ENCODE measurements at places on chromosomes 3 and 15.

DNA sequence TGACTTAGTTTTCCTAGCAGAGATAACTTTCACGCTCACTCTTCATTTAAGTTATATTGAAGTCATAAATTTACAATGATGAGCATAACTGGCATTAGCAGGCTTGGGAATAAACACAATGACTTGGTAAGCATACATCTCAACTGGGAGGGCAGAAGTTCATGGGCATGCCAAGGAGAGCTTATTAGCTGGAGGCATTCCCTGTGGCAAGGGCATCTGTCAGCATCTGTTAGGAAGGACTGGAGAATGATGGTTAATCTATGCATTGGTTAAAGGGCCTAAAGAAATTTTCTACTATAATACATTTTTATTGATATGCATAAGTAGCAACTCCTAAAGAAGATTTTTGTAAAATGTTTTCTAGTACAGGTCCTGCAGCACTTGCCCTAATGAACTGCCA is 52.4 kb downstream of the NEK11 start:
- DNase-seq = no peak

DNA sequence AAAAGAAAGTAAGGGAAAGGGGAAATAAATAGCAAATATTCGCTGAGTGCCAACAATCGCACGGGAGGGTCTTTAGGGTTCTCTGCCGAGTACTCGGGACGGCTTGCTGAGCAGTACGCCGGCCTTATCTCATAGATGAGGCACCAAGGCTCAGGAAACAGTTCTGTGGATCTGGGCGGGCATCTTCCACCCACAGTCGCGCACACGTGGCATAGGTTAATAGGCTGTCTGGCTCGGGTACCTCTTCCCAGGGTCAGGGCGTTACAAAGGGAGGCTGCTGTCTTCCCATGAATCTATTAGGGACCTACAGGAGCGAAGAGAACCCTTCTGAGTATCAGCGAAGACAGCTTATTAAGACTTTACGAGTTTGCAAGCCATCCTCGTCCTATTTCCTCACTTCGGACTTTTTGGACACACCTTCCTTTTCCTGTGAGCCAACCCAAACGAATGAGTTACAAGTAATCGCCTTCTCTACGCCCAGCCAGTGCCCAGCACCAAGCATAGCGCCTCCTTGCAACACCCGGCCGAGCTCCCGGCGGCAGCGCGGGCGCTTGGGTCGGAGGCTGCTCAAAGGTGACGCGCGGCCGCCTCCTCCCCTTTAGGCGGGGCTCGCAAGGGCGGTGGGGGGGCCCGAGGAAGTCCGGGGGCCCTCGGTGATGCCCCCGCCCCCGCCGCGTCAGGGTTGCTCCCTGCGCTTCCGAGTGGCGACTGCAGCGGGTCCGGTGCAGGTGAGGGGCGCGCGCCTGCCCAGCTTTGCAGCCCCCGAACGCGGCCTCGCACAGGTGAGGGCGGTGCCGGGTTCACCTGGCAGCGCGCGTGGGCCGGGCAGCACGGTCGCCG is at the start of gene MCTP2:
Gene MCTP2, plus strand, starts transcription at position 679 of the 840 bp plus-strand sequence. CDS start 66,705 bp downstream, outside the sequence.
- DNase-seq = peak; percentile 67

- no peak for DNase-seq
Measured at GRCh38 chr3:53493963-53494791, at the start of gene CACNA1D. Gene CACNA1D, plus strand, starts transcription at chr3:53494611. Its CDS starts 556 bp downstream, at chr3:53495167.

- DNase-seq = no peak
Measured at GRCh38 chr3:154758109-154758868, 321.8 kb upstream of the MME start.

- DNase-seq = no peak
Measured at GRCh38 chr3:123347205-123347604, 101.7 kb downstream of the ADCY5 start.

- no peak for DNase-seq
Measured at GRCh38 chr3:44509393-44509921, 32.0 kb upstream of the ZNF445 start.

GRCh38 chr3:111047042-111047441 is 24.6 kb upstream of the NECTIN3 start:
- no peak for DNase-seq

- no peak for DNase-seq
Measured at GRCh38 chr3:20322085-20322484, 136.1 kb upstream of the SGO1 start.

DNA sequence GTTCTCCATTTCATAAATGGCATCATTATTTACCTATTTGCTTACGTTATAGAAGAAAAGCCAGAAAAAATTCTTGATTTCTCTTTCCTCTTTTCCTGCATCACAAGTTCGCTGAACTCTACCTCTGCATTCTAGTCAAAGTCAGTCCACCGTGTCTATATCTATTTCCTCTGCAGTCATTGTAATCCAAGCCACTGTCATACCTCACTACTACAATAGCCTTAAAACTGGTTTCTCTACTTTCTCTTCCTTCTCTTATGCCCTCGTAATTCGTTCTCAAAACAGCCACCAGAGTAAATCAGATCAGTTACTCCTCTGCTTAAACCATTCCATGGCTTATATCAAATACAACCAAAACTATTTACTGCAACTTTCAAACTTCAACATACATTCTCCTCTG is 13.4 kb upstream of the FAM81A start:
- DNase-seq = no peak

GRCh38 chr3:27594096-27594690 is 110.0 kb upstream of the SLC4A7 start:
- no peak for DNase-seq

DNA sequence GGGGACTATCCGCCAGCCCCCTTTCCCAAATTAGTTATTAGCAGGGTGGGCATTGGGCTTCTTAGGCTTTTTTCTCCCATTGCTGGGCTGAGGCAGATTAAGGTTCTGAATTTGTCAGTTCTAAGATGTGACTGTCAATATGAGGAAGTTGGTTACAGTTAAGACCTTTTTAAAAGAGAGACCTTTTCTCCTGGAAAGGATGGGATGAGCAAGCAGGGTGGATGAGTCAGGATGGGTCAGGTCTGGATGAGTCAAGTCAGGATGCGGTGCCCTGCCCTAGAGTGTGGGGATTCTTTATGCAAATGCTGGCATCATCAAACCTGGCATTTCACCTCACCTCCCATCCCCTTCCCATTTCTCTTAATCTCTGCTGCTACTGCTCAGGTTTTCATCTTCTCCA is 1.9 kb downstream of the AEN start:
- no peak for DNase-seq

- DNase-seq = no peak
Measured at GRCh38 chr3:55320928-55321327, 166.2 kb downstream of the WNT5A start.

DNA sequence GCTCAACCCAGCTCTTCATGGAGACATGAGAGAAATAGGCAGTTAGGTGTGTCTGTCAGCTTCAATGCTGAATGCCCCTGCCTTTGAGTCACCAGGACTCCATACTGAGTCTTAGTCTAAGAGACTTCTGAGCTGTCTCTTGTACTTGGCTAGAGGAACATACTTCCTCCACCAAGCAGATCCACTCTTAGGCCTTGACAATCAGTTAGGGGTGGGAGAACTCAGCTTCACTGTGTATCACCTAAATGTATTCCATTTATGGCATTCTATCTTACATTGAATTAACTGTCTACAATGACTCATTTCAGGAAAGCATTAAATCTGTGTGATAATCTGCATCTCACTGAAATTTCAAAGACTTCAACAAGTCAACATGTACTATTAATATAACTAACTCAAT is 66.0 kb downstream of the STAC start:
- no peak for DNase-seq

DNA sequence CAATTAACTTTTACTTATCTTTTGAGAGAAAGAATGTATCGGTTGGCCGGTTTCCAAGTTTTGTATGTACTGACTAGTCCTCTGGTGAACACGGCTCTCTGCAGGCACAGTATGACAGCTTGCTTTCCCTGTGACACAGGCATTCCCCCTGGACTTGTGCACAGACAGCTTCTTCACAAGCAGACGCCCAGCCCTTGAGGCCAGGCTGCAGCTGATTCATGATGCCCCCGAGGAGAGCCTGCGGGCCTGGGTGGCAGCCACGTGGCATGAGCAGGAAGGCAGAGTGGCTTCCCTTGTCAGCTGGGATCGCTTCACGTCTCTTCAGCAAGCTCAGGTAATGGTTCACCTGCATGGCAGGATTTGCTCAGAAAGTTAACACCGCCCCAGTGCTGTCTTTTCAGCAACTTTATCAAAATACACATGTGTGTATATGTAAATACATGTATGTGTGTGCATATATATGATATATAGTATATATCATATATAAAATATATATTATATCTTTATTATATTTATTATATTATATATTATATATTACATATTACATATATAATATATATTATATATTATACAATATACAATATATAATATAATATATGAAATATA is 25.5 kb downstream of the FAN1 start:
- DNase-seq = no peak

- DNase-seq = no peak
Measured at GRCh38 chr3:123282461-123282860, 80.7 kb downstream of the SEC22A start.

DNA sequence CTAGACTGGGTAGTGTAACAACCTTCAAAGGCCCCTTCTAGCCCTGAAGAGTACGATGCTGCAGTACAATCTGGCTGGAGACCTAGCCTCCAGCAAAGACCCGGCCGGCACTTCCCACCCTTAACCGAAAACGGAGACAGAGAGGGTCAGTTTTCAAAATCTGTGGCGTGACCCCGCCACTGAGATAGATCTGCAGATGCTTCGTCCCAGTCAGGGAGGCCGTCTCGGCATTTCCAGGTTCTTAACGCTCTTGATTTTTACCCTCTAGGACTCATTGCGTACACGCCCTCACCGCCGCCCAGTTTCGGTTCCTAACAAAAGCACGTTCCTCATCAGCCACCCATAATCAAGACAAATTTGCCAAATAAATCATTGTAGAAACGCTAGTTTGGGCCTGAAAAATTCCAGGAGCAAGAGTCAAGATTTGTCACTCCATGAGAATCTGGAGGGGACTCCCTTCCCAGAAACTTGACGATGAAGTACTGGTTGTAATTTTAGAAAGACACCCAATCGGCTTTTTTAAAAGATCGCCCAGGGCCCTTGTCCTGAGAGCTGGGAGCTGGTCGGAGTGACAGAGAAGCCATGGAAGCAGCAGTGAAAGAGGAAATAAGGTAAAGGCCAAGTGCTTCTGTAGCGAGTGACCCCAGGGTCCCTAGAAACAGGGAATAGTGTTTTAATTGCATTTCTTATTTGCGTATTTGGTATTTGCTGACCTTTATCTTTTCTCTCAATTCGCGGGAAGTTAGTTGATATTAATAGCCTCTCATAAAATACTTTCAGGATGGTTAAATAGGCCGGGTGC is 868 bp upstream of the TMEM87A start:
- DNase-seq = peak; percentile 13

- DNase-seq = no peak
Measured at GRCh38 chr3:149494022-149494758, 19.7 kb downstream of the TM4SF4 start.

DNA sequence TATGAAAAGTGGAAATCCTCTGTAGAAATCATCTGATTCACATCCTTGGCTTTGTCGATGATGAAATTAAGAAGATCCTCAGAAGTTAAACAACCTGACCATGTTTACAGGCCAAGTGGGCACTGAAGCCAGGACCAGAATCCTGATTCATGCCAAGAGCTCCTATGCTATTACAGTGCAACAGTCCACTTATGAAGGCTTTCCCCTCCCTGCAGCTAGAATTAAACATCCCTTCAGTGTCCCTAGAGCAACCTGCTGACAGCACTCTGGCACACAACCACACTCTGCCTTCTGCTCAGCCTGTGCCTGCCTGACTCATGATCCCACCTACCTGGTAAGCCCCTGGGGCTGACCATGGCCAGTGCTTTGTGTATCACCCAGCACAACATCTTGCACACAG is 33.8 kb downstream of the TXNRD3 start:
- DNase-seq = no peak

DNA sequence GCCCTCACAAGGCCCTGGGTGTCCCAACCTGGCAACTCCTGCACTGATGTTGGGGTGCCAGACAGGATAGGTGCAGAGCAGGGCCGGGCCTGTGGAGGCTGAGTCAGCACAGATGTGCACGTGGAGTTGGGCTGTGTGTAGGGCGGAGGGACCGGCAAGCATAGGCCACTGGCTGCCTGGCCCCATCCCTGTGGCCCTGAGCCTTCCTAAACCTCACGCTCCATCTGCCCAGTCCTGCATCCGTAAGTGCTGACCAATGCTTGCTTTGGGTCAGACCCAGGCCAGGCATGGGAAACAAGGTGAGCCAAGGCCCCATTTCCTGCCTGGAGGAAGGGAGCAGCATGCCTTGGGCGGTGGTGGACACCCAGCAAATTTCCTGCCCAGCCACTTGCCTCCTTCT is 5.8 kb upstream of the IQSEC1 start:
- no peak for DNase-seq

DNA sequence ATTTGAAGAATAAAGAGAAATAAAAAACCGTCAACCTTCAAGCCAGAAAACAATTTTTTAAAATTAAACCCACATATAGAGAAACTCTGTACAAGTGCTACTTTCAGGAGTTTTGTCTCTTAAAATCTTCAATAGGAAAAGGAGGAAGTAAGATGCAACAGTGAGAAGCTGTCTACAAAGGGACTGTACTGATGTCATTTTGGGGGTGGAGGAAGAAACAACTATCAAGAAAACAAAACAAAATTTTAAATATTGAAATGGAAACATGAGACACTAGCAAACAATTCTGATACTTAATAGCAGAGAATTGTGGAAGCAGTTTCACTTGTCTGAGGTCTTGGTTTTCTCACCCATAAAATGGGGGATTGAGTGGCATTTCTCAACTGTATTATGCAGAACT is 84.4 kb downstream of the SLMAP start:
- DNase-seq = no peak

GRCh38 chr3:123445702-123446101 is 3.2 kb downstream of the ADCY5 start:
- DNase-seq = no peak

- DNase-seq = no peak
Measured at GRCh38 chr15:99478977-99479376, 86.8 kb upstream of the MEF2A start.

- DNase-seq = no peak
Measured at GRCh38 chr3:193348686-193349085, 29.9 kb downstream of the ATP13A5 start.

GRCh38 chr3:169659820-169660674 is 3.5 kb downstream of the MECOM start:
- no peak for DNase-seq

- no peak for DNase-seq
Measured at GRCh38 chr3:13194285-13195209, 121.3 kb upstream of the IQSEC1 start.

Data from T-helper 1 cell (primary cell).